ENCODE measurements at places on chromosomes 5 and 9. TPM values are rescaled to one million over a fixed set of nuclear protein-coding genes. Genes with fewer than 3 reads are reported as not detected.

ITGA1 gene
- 1.9 TPM for total RNA-seq

PCDHAC2 gene
- 1.00 TPM for total RNA-seq

SPACA9 gene
- total RNA-seq, result 4.7 TPM

TMEM8B gene
- 2.9 TPM for total RNA-seq

SPINK4 gene
- not detected for total RNA-seq

TMOD1 gene
- total RNA-seq, result 0.74 TPM

SLC46A2 gene
- not detected for total RNA-seq

ENC1 gene
- 53.6 TPM for total RNA-seq

CATSPER3 gene
- total RNA-seq, result 0.71 TPM

PTGS1 gene
- 14.6 TPM for total RNA-seq

SAXO1 gene
- total RNA-seq, result not detected

GAS1 gene
- total RNA-seq, result 0.15 TPM

ADGRV1 gene
- 0.12 TPM for total RNA-seq

EQTN gene
- not detected for total RNA-seq

PPP3R2 gene
- not detected for total RNA-seq

JAKMIP2 gene
- total RNA-seq, result not detected

SPINK6 gene
- not detected for total RNA-seq

CCDC69 gene
- total RNA-seq, result 4.3 TPM

ADRB2 gene
- 0.86 TPM for total RNA-seq

IGFBPL1 gene
- total RNA-seq, result not detected

OGN gene
- not detected for total RNA-seq

GNA14 gene
- total RNA-seq, result 3.3 TPM

ANKRD18B gene
- 12.2 TPM for total RNA-seq

S1PR3 gene
- 18.9 TPM for total RNA-seq

NUP155 gene
- 35.5 TPM for total RNA-seq

PCDHA9 gene
- not detected for total RNA-seq

SLC36A3 gene
- not detected for total RNA-seq

TNC gene
- total RNA-seq, result not detected

All from endothelial cell of umbilical vein (primary cell).